Hematopoietic multipotent progenitor cell treated with erythropoietin and hydrocortisone succinate and interleukin-3 and kit ligand, for 8 days (in vitro differentiated cells): ENCODE measurements at places on chromosomes 1 and 21.

GRCh38 chr1:192379554-192379953 is 62.8 kb downstream of the RGS21 start:
- DNase-seq: no peak

GRCh38 chr1:99279525-99279924 is 15.2 kb downstream of the PLPPR4 start:
- DNase-seq: no peak

- DNase-seq: no peak
Measured at GRCh38 chr1:50438945-50439344, 15.7 kb upstream of the DMRTA2 start.

DNA sequence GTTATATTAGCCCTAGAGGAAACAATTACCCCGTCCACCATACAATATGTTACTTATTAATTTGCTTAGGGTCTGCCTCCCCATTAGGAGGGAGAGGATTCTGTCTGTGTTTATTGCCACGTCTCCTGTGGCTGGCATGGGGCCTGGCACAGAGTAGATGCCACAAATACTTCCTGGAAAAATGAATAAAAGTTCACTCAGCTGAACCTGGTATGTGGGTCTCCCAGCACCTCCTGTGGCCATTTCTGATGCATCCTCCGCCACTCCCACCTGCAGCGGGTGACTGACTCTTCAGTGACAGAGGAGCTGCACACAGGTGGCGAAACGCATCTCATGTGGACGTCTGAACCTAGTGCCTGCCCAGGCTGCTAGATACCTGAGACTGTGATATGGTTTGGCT is 112.7 kb downstream of the CLIC6 start:
- no peak for DNase-seq

DNA sequence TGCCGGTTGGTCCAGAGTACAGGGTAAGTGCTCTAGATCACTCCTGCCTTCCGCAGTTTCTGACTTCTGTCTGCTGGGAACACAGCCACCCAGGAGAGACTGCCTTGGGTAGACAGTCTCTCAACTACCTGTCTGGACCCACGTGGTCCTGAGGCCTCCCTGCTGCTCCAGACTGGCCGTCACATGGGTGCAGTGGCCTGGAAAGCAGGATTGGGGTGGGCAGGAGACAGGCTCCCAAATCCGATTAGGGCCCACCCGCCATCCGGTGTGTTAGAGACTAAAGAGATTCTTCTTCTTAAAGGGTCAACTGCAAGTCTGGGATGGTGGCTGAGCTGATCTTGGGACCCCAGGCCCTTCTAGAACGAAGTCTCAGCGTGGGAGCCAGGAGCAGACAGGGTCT is 105.5 kb downstream of the EBNA1BP2 start:
- DNase-seq: no peak

DNA sequence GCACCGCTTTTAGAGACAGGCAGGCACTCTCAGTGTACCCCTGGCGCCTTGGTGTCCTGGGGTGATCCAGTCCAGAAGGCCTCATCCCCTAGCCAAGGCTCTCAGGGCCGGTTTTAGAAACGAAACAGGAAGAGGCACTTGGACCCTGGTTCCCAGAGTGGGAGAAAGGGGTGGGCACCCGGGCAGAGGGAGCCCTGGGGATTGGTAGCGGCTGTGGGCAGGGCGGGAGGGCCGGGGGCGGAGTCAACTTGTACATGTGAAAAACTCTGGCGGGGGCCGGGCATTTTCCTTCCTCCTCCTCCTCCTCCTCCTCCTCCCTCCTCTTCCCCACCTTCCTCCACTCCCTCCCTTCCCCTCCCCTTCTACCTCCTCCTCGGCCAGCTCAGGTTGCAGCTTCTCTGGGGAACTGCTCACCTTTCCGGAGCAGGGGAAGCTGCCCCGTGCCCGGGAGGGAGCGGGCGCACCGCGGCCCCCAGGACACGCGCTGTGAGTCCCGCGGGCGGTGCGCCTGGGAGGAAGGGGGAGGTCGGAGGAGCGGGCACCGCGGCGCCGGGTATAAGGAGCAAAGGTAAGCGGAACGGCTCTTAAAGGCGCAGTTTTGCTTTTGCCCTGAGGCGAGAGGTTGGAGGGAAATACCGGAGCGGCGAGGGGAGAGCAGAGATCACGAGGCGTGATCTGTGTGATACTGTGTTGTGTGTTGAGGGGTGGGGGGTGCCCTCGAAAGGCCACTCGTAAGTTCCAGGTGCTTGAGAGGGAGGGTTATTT is at the start of gene CDK18:
Gene CDK18 (plus strand): TSS at position 359 of the 765 bp plus-strand sequence. CDS start 18,499 bp downstream, outside the sequence.
- peak; percentile 62 for DNase-seq

GRCh38 chr1:241482761-241483250 is 36.7 kb downstream of the FH start:
- no peak for DNase-seq

DNA sequence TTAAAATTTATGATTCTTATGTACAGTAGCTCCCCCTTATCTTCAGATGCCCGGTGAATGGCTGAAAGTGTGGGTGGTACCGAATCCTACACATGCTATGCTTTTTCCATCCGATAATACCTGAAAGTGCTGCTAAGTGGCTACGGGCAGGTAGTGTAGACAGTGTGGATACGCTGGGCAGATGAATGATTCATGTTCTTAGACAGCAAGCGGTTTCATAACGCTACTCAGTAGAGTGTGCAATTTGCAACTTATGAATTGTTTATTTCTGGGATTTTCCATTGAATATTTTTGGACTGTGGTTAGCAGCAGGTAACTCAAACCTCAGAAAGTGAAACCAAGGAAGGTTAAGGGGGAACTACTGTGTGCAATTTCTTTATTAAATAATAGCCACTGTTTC is 7.5 kb downstream of the PCP4 start:
- DNase-seq: no peak

DNA sequence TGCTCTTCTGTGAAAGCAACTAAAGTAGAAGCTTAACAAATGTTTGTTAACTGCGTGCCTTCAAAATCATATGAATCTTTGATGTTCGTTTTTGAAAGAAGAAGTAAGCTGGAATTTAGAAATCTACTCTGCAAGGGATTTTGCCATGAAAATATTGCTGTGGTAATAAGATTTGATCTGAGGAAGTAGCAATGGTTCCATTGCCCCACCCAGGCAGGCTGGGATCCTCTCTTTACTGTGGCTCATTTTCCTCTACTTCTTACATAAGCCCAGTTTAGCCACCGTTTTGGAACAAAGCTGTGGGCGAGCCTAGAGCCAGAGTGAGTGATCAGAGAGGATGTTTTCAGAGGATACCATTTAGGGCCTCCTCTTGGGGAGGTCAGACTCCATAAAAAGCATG is 20.3 kb upstream of the PTGFRN start:
- no peak for DNase-seq

DNA sequence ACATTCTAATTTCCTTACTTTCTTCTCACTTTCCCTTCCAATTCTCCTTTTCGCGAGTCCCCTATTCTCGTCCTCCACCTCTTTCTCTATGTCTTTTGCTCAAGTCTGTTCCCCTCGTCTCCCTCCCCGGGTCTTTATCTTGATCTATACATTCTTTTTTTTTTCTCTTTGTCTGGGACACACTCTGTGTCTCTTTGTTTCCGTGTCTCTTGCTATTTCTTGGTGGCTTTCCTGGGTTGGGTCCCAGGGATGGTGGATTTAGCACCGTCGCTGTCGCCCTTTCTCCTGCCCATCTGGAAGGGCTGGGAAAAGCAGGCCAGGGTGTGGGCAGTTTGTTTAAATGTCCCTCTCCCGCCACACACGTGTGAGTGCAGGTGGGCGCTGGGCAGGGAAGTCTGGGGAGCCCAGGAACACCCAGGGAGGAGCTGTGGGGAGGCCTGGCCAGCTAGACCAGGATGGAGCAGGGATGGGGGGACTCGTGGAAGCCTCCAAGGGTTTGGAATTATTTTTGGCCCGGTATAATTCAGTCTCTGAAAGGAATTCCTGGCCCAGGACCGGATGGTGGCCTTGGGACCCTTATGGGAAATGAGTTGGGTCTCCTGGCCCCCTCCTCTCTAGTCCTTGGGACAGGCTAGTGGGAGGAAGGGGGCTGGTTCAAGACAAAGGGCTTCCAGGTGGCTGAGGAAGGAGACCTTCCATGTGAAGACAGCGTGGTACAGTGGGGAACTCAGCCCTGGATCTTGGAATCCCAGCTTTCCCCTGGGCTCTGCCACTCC is 9.5 kb upstream of the ID3 start:
- DNase-seq: no peak

DNA sequence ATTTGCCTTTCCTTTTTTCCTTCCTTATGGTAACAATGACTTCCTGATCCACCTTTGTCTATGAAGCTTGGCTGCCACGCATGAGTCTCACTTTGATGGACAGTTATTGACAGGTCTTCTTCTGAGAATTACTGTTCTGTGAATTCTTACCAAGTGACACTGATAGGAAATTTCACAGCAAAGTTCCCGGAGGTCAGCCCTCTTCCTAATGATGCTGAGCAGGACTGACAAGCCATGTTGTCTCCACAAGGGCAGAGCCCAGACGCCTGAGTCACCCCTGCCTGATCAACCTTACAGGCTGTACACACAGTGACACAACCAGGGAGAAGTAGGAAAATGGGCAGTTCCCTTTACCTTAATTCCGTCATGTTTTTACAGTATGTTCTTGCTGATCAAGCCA is 44.2 kb downstream of the ZC3H11B start:
- DNase-seq: peak; percentile 7

DNA sequence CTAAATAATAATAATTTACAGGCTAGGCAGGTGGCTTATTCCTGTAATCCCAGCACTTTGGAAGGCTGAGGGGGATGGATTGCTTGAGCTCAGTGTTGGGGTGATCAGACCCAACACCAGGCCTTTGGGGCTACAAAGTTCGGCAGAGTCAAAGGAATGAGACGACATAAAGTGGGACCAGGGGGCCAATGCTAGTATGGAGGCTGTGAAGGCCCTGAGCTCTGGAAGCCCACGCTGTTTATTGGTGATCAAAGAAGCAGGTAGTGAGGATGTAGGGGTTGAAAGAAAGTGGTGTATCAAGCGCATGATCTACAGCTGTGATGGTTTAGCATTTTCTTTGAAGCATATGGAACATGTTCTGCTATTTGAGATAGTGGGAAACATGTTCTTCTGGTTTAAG is 5.6 kb downstream of the BTBD8 start:
- no peak for DNase-seq
